Thoracic aorta (tissue), 2 donors: ENCODE measurements at places on chromosomes 4 and X. TPM values are rescaled to one million over a fixed set of nuclear protein-coding genes. Genes with fewer than 3 reads are reported as not detected.

- no peaks in the 10 kb centered on the region for H3K4me1 ChIP-seq
- H3K27me3 ChIP-seq: no peaks in the 10 kb centered on the region
- DNase-seq: no peak
These were observed 71.0 kb upstream of the MXD4 start for GRCh38 chr4:2332976-2333319.

- no peaks in the 10 kb centered on the region for H3K36me3 ChIP-seq
- H3K27me3 ChIP-seq: no peaks in the 10 kb centered on the region
- H3K27ac ChIP-seq: no peak overlapping the region
- no peak for DNase-seq
- H3K4me3 ChIP-seq: no peak overlapping the region
These were observed 112.8 kb upstream of the EOLA2 start for GRCh38 chrX:150051096-150051495.

DNA sequence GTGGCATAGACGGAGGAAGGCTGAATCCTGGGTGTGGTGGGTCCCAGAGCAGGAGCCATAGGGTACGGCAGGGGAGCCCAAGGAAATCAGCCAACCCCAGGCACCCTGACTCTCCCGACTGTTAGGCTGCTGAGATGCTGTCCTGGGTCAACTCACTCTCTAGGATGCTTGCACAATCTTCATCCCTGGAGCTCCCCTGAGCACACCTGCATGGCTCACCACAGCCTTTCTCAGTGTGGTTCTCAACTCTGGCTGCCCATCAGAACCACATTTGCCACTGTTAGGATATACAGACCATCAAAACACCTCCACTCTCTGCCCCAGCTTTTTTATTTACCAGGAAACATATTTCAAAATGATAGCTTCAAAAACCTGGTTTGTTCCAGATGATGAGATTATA, 236.3 kb downstream of the FBXW7 start:
- peaks cover 4% of the 10 kb centered on the region for H3K4me1 ChIP-seq
- no peak overlapping the region for H3K27ac ChIP-seq
- H3K36me3 ChIP-seq: no peaks in the 10 kb centered on the region
- no peaks in the 10 kb centered on the region for H3K27me3 ChIP-seq

GRCh38 chrX:150868625-150869024, 29.8 kb downstream of the CD99L2 start:
- H3K36me3 ChIP-seq: no peaks in the 10 kb centered on the region
- no peak overlapping the region for H3K27ac ChIP-seq
- DNase-seq: no peak

DNA sequence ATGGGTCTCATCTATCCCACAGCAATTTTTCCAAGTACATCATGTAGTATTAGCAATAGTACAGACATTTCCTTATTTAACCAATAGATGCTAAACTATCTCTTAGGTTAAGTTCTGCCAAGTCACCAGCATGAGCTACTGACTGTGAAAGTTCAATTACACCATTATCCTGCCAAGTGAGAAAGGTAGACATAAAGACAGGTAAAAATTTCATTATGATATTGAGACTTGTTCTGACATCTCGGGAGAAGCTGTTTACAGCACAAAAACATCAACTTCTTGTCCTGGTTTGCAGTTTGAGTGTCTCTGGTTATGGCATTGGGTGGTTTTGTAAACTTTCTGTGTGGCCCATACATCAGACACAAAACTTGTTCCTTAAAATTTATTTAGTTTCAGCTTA, 622.4 kb upstream of the PCDH10 start:
- H3K36me3 ChIP-seq: no peaks in the 10 kb centered on the region
- no peak overlapping the region for H3K27ac ChIP-seq
- H3K27me3 ChIP-seq: no peaks in the 10 kb centered on the region
- no peaks in the 10 kb centered on the region for H3K4me1 ChIP-seq
- DNase-seq: no peak

- no peak overlapping the region for H3K4me3 ChIP-seq
- H3K4me1 ChIP-seq: peaks cover 5% of the 10 kb centered on the region
- no peaks in the 10 kb centered on the region for H3K27me3 ChIP-seq
- DNase-seq: no peak
These were observed 27.2 kb downstream of the PJA1 start for GRCh38 chrX:69138118-69138390.

DNA sequence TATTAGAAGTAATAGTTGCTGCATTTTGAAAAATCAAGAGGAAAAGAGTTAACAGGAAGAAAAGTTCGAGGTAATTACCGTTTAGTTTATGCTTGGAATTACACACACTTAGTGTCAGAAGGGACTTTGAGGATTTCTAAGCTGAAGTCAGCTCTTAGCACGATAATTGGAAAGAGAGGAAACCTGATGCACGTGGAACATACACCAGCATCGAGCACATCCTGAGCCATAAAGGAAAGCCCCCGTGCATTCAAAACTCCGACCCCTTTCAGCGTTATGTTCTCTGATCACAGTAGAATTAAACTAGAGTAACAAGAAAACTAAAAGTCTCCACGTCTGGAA, 400 bp upstream of the PAQR3 start:
- H3K27me3 ChIP-seq: no peaks in the 10 kb centered on the region
- H3K4me1 ChIP-seq: peaks cover 27% of the 10 kb centered on the region
- no peak overlapping the region for H3K27ac ChIP-seq
- no peaks in the 10 kb centered on the region for H3K36me3 ChIP-seq
- DNase-seq: no peak

- H3K27ac ChIP-seq: no peak overlapping the region
- DNase-seq: no peak
- H3K4me3 ChIP-seq: no peak overlapping the region
- H3K27me3 ChIP-seq: no peaks in the 10 kb centered on the region
- H3K36me3 ChIP-seq: no peaks in the 10 kb centered on the region
- H3K4me1 ChIP-seq: no peaks in the 10 kb centered on the region
These were observed 182.7 kb downstream of the KCNIP4 start for GRCh38 chr4:21765810-21766407.

DNA sequence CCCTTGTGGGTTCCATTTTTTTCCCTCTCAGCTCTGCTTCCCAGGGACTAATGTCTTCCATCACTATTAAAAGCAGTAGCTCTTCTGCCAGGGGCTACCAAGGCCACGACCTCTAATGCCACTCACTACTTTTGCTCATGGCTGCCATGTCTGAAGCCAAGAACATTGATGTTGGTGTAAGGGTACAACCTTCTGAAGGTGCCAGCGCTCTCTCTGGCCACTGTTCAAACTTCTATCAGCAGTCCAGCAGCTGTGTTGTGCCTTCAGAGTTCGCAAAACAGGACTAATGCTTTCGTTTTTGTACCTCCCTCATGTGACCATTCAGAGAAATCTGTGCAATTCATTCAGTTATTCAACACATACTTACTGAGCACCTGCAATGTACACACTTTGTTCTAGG, 121.5 kb upstream of the ENPEP start:
- no peak for DNase-seq
- no peak overlapping the region for H3K4me3 ChIP-seq
- no peaks in the 10 kb centered on the region for H3K36me3 ChIP-seq
- H3K27me3 ChIP-seq: no peaks in the 10 kb centered on the region
- no peaks in the 10 kb centered on the region for H3K4me1 ChIP-seq
- no peak overlapping the region for H3K27ac ChIP-seq

GRCh38 chr4:1043651-1044468, 32.4 kb downstream of the FGFRL1 start:
- H3K27ac ChIP-seq: peak overlapping the region; percentile 95
- H3K4me3 ChIP-seq: peak overlapping the region; percentile 57
- peaks cover 74% of the 10 kb centered on the region for H3K4me1 ChIP-seq
- peak; percentile 98 for DNase-seq

DNA sequence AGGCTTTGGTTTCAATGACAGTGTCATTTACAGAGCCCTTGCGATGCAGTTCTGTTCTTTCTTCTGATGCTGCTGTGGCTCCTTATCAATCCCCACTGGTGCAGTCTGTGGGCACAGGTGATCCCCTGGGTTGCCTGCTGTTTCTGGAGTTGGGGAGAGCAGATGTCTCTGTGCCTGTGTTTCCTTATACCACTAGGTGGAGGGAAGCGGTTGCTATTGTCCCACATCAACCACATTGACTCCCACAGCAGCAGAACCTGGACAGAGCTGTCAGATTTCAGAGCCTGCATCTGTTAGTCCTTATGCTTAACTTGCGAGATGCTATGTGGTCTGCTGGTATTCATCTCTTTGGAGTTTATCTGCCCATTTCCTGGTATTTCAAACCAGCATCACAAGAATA, 57.7 kb downstream of the NEIL3 start:
- H3K27ac ChIP-seq: no peak overlapping the region
- no peak overlapping the region for H3K4me3 ChIP-seq
- H3K27me3 ChIP-seq: no peaks in the 10 kb centered on the region
- H3K4me1 ChIP-seq: no peaks in the 10 kb centered on the region

GRCh38 chr4:143196323-143196722, 11.6 kb downstream of the USP38 start:
- peaks cover 41% of the 10 kb centered on the region for H3K36me3 ChIP-seq
- H3K27ac ChIP-seq: no peak overlapping the region
- H3K4me3 ChIP-seq: no peak overlapping the region
- DNase-seq: no peak
- H3K4me1 ChIP-seq: peaks cover 7% of the 10 kb centered on the region

- H3K27me3 ChIP-seq: no peaks in the 10 kb centered on the region
- H3K4me1 ChIP-seq: peaks cover 12% of the 10 kb centered on the region
- H3K27ac ChIP-seq: no peak overlapping the region
- no peak overlapping the region for H3K4me3 ChIP-seq
These were observed 179.6 kb downstream of the GASK1B start for GRCh38 chr4:157992948-157993839.

- no peak overlapping the region for H3K27ac ChIP-seq
- H3K4me1 ChIP-seq: no peaks in the 10 kb centered on the region
- no peaks in the 10 kb centered on the region for H3K27me3 ChIP-seq
- H3K36me3 ChIP-seq: no peaks in the 10 kb centered on the region
- H3K4me3 ChIP-seq: no peak overlapping the region
These were observed 85.2 kb upstream of the DCLK2 start for GRCh38 chr4:149993030-149993429.

GRCh38 chr4:184232202-184232601, 14.5 kb upstream of the ENPP6 start:
- no peaks in the 10 kb centered on the region for H3K27me3 ChIP-seq
- no peaks in the 10 kb centered on the region for H3K4me1 ChIP-seq
- no peak for DNase-seq

DNA sequence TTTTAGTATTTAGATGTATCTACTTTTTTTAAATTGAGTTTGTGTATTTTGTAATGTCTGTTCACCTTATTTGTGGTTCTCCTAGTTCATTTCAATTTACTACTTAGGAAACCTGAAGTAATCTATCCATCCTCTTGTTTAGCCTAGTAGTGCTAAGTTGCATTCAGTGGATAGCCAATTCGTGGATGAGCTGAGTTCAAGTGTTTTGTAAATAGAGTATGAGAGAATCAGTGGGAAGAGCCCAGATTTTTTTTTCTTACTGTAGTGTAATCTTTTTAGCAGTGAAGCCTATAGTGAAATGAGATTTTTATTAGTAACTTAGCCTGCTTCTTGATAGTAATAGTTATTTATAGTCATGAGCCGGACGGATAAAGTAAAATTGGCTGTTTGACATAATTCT, 21.7 kb downstream of the STAG2 start:
- H3K4me1 ChIP-seq: peaks cover 32% of the 10 kb centered on the region
- H3K27me3 ChIP-seq: no peaks in the 10 kb centered on the region
- no peaks in the 10 kb centered on the region for H3K36me3 ChIP-seq
- no peak overlapping the region for H3K4me3 ChIP-seq
- no peak for DNase-seq
- no peak overlapping the region for H3K27ac ChIP-seq

GRCh38 chrX:154313147-154313546, 17.6 kb downstream of the TKTL1 start:
- H3K27ac ChIP-seq: no peak overlapping the region
- no peaks in the 10 kb centered on the region for H3K27me3 ChIP-seq
- H3K36me3 ChIP-seq: no peaks in the 10 kb centered on the region
- H3K4me3 ChIP-seq: no peak overlapping the region

GRCh38 chr4:40301603-40302002, 33.5 kb upstream of the CHRNA9 start:
- H3K36me3 ChIP-seq: no peaks in the 10 kb centered on the region
- no peaks in the 10 kb centered on the region for H3K4me1 ChIP-seq
- no peak for DNase-seq
- H3K27me3 ChIP-seq: no peaks in the 10 kb centered on the region
- no peak overlapping the region for H3K27ac ChIP-seq
- no peak overlapping the region for H3K4me3 ChIP-seq

DNA sequence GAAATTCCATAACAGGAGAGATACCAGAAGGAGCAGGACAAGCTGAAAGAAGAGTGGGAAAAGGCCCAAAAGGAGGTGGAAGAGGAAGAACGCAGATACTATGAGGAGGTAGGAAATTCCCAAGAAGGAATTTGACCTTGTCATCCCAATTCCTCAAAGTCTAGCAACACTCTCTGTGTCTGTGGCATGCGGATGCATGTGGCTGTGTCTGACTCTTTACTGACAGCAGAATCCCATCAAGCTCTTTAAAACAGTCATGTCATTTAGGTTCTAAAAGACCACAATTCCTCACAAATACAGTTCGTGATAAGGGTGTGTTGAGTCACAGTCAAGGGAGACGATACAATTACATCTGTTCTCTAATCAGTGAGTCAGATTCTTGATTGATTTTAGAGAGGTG, 68.5 kb downstream of the PHOX2B start:
- H3K27ac ChIP-seq: no peak overlapping the region
- DNase-seq: no peak
- peaks cover 41% of the 10 kb centered on the region for H3K36me3 ChIP-seq

DNA sequence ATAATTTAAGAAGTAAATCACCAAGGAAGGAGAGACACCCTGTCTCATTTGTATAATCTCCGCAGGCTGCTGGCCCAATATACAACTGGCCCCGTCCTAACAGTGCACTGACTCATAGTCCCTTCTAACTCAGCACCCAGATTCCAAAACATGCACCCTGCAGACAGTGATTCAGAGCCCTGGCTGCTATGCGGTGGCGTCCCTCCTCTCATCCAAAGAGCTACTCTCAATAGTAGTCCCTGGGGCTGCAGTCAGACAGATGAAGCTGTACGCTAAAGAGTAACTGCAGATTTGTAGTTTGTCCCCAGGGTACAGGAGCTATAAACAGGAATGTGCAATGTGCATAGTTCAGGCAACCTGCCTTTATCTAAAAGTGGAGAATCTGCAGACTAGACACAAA, 23.0 kb downstream of the GABRA3 start:
- H3K27ac ChIP-seq: no peak overlapping the region
- no peaks in the 10 kb centered on the region for H3K36me3 ChIP-seq
- no peak for DNase-seq
- no peaks in the 10 kb centered on the region for H3K4me1 ChIP-seq
- H3K27me3 ChIP-seq: no peaks in the 10 kb centered on the region

The MUC7 gene
- not detected for total RNA-seq

The NXF2B gene
- total RNA-seq: not detected

The S100P gene
- total RNA-seq: 1.2 TPM

The MAGEA9B gene
- not detected for total RNA-seq

The RTL5 gene
- total RNA-seq: 11.6 TPM

The CDX4 gene
- total RNA-seq: not detected

The SLC4A4 gene
- 1.8 TPM for total RNA-seq

The GDI1 gene
- total RNA-seq: 99.4 TPM

The CPLX1 gene
- 0.85 TPM for total RNA-seq

The CLNK gene
- total RNA-seq: not detected

The MID1 gene
- total RNA-seq: 37.0 TPM

The BBS7 gene
- total RNA-seq: 13.8 TPM

The TLL1 gene
- total RNA-seq: 10.6 TPM

The SMPX gene
- 10.4 TPM for total RNA-seq

The DRP2 gene
- 0.99 TPM for total RNA-seq

The FGA gene
- not detected for total RNA-seq

The POU4F2 gene
- not detected for total RNA-seq
